ENCODE measurements at places on chromosomes 7 and 10.

DNA sequence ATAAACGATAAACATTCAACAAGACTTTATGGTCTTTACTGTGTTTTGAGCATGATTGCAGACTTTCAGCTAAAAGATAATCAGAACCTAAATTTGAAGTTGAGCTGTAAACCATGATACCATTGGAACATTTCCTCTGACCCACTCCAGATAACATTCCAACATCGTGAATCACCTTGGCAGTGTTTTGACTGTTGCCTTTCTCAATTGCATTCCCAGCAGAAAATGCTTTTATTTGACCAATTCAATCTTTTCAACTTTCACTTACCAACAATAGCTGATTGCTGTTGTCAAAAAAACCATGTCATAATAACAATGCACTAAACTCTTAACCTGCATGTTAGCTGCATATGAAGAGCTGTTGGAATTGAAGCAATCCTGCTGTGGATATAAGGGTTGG lies 165.5 kb downstream of the MDFIC start:
- no peak for DNase-seq

DNA sequence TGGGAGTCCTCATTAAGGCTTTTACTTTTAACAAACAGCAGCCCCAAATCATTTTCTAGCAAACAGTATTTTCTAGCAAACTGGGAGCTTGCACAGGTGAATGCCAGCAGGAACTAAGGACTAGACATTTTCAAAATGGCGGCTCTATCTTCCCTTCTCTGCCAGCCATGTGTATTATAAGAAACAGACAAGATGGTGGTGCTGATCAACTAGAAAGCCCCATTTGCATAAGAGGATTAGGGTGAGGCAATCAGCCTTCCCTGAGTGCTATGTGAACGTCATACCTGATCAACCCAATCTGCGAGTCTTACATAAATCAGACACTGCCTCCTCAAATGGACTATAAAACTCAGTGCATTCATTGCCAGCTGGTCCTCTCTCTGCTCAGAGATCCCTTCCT lies 479.6 kb downstream of the IPMK start:
- no peak for DNase-seq

- no peak for DNase-seq
These were observed 88.6 kb downstream of the LYZL1 start for GRCh38 chr10:29377333-29377961.

GRCh38 chr7:99078416-99078815 lies 65.5 kb downstream of the SMURF1 start:
- no peak for DNase-seq

- no peak for DNase-seq
These were observed 66.2 kb upstream of the ARID5B start for GRCh38 chr10:61835069-61835945.

DNA sequence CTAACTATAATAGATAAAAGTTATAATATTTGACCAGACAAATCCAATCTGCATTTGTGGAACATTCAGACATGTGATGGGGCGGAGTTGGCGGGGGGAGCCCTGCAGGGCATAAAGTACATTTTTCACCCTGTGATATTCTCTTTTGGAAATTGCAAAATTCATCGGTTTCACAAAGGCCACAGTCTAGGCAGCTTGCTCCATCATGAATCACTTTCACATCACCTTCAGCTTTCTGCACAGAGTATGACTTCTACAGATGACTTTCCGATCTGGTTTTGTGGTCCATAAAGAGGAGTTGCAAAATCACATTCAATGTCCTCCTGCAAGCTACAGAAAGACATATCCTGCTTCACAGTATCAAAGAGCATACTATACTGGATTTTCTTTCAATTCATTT lies 51.4 kb upstream of the APBB1IP start:
- no peak for DNase-seq

GRCh38 chr10:30691639-30692015 lies 62.1 kb upstream of the LYZL2 start:
- no peak for DNase-seq

DNA sequence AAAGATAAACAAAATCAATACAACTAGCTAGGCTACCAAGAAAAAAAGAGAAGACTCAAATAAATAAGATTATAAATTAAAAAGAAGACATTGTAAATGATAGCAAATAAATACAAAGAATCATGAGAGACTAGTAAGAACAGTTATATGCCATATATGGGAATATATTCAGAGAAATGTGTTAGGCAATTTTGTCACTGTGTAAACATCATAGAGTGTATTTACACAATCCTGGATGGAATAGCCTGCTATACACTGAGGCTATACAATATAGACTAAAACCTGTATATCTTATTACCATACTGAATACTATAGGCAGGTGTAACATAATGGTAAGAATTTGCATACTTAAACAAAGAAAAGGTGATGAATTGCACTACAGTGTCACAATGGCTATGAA lies 717.4 kb downstream of the PARD3 start:
- DNase-seq: no peak

DNA sequence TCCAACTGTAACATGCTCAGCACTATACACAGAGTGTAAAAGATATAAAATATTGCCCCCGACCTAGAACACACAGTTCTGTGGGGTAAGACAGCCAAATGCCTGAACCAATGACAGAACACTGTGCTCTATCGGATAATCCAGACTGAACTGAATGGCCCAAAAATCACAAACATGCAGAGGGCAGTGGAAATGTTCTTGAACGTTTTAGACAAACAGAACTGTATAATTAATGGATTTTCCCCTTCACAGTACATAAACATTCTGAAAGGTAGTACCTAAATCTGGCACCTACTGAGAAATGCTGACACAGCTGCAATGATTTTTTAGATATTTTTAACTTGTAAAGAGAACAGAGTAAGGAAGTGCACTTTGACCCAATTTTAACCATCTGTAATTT lies 33.4 kb downstream of the PARD3 start:
- DNase-seq: no peak

GRCh38 chr7:123241809-123242208 lies 42.0 kb upstream of the SLC13A1 start:
- DNase-seq: no peak
